ENCODE measurements at places on chromosomes 13 and 19. TPM values are rescaled to one million over a fixed set of nuclear protein-coding genes. Genes with fewer than 3 reads are reported as not detected.

GRCh38 chr13:43387880-43388279, 364.5 kb downstream of the DNAJC15 start:
- peak; percentile 37 for DNase-seq

DNA sequence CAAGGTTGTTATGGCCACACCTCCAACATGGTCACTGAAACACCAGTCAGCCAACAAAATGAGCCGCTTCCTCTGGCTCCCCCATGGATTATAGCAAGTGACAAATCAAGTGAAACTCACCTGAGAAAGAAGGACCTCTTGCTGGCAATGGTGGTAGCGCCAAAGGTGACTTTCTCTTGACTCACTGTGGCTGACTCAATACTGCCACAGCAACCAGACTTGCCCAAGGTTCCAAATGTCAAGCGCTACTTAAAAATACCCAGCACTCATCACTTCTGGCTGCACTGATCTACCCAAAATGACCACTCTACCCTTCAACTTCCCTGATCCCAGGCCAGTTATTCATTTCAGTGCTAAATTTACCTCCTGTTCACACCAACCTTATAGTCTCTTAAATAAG, 495.5 kb downstream of the FOXO1 start:
- no peak for DNase-seq

DNA sequence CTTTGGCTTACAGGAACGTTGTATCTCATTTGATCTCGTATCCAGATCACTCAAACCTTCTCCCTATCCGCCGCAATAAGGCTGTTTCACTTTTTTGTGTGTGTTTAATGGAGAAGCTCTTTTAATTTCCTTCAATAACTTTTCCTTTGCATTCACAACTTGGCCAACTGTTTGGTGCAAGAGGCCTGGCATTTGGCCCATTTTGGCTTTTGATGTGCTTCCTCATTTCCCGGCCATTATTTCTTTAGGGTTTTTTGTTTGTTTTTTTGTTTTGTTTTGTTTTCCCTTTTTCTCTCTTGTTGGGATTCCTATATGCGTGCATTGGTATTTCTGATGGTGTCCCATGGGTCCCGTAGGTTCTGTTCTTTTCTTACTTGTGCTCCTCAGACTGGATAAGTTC, 6.1 kb upstream of the UPF3A start:
- DNase-seq, result no peak

DNA sequence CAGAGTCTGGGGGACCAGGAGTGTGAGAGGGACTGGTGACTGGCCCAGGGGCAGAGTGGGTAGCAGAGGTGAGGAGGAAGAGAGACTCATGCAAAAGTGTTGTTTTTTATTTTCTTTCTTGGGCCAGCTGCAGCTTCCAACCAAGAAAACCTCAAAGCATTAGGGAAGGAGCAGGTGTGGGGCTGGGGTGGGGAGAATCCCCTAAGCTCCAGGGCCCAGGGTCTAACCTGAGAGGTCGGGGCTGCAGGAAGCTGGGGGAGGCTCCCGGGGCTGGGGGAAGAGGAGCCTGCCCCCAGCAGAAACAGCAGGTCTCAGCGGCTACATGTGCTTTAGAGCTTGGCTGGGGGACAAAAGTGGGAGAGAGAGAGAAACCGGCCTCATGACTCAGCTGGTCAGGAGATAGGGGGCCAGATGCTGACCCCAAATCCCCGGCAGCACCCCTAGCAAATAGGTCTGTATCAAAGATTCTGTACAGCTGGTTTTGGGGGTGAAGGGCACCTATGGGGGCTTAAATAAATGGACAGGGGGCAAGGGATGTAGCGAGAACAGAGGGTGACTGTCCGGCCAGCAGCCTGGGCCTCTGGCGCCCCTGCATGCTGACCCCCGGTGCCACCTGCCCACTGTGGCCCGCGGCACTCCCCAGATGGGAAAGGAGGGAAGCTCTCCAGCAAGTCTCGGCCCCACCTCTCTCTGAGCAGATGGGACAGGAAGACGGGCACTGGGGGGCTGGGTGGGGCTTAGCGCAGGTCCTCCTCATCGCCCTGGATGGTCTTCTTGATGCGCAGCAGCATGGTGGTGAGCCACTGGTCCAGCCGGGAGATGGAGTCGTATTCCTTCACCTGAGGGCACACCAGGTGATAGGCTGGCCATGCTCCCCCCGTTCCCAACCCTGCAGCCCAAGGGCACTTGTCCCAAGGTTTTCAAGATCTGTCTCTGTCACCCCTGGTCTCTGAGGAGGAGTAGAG, 3.8 kb upstream of the KPTN start:
- no peak for DNase-seq

DNA sequence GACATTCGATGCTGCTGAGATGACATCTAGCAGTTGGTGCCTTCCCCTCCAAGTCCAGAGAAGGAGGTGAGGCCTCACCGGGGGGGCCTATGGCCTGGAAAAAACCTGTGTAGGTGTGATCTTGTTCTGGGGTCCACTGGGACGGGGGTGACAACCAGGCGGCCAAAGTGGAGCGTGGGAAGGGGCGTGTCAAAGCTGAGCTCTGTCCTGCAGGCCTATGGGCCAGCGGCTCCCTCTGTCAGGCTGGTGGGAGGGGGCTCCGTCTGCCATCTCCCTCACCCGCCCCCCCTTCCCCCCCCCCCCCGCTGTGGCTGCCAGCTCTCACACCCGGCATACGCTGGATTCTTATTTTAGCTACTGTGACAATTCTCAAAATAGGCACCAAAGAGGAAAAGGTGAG, 56.7 kb upstream of the UQCRFS1 start:
- DNase-seq, result no peak

GRCh38 chr13:73633817-73634460, 500.3 kb downstream of the KLF12 start:
- no peak for DNase-seq

- DNase-seq, result no peak
Observed at GRCh38 chr19:8333767-8334457, 9.2 kb downstream of the KANK3 start.

DNA sequence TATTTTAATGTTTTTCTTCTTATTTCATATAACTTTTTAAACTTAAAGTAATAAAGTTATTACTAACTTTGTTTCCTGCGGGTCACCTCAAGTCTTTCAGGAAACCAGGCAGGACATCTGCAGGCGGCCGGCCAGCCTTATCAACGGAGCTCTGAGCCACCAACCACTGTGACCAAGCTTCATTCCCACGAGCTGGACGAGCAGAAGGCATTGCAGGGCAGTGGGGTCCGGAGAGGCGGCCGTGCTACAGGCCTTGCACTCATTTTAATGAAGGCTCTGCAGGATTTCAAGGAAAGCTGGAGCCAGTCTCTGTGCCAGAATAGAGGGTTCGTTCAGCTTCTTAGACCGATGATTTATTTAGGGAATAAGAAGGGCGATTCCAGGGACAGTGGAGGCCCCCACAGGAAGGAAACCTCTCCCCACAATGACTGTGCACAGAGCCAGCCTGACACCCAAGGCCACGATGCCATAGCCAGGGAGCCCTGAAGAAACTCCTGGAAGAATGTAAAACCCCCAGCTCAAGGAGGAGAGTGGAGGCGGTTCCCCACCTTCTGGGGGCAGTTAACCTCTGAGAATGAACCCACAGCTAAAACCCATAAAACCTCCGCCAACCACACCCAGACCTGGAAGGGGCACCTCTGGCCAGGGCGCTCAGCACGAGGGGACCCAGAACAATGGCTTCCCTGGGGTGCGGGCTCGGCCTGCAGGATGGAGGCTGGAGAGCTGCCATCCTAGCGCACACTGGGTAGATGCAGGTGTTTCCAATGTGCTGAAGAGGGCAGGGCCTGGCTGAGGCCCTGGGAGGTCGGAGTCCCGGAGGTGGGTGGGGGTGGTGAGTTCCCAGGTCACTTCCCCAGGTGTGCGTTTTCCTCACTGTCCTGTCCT, 75.0 kb downstream of the RASA3 start:
- DNase-seq, result no peak

GRCh38 chr13:36880961-36881360, 39.1 kb downstream of the SMAD9 start:
- DNase-seq, result peak; percentile 55

DNA sequence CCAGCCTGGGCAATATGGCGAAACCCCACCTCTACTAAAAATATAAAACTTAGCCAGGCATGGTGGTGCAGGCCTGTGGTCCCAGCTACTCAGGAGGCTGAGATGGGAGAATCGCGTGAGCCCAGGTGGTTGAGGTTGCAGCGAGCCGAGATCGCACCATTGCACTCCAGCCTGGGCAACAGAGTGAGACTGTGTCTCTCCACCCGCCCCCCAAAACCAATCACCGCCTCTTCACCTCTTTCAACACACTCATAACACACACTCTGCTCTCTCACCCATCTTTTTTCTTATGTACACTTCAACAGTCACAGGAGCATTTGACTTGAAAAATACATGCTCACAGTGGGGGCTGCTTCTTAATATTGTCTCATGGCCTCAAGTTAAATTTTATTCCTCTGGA, 76.8 kb downstream of the ESD start:
- no peak for DNase-seq

DNA sequence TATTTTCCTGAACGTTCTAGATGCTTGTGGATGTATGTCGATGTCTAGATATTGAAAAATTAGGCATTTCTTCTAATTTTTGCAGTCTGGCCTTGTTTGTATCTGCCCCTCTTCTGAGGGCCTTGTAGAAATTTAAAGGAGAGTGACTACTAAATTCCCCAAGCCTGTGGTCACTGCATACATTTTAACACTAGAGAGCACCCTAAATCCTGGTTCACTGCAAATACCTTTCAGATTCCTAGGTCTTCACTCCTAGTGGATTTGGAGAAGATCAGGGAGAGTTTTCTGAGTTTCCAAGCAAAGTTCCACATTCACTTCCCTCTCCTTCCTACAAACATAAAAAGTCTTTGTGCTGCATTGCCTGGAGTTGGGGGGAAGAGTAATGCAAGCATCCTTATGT, 1272.5 kb downstream of the OLFM4 start:
- DNase-seq, result no peak

- no peak for DNase-seq
Observed at GRCh38 chr13:27782151-27782550, 10.1 kb upstream of the GSX1 start.

DNA sequence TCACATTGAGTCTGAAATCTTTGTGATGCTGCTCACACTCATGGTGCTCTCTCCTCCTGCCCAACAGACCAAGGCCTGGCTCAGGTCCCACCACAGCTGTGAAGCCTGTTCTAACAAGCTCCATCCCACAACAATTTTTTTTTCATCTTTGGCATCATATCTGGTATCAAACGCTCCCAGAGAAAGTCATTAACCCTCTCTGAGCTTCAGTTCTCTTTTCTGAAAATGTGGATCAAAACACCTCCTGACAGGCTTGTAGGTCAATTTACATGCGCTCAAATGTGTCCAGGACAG, 224.4 kb downstream of the LACC1 start:
- DNase-seq, result no peak

GRCh38 chr13:89827552-89827951, 1519.9 kb upstream of the MIR17HG start:
- DNase-seq, result no peak

GRCh38 chr19:51816711-51817110, 21.8 kb downstream of the FPR3 start:
- DNase-seq, result no peak

The ZNF534 gene
- not detected for total RNA-seq

The KASH5 gene
- not detected for total RNA-seq

The RLN3 gene
- total RNA-seq, result not detected

The ENOX1 gene
- 7.7 TPM for total RNA-seq

The ADGRE2 gene
- total RNA-seq, result 2.8 TPM

The OR4F17 gene
- total RNA-seq, result not detected

The KCTD4 gene
- 0.64 TPM for total RNA-seq

The IER2 gene
- total RNA-seq, result 13.6 TPM

The MYH14 gene
- not detected for total RNA-seq

The REEP6 gene
- total RNA-seq, result 1.5 TPM
